SK-N-DZ (cell line): ENCODE measurements at places on chromosomes 13 and 19.

GRCh38 chr13:111142472-111142871 lies 27.4 kb downstream of the ARHGEF7 start:
- no peak for DNase-seq

- DNase-seq: no peak
Measured at GRCh38 chr19:1626417-1627010, 21.3 kb upstream of the UQCR11 start.

DNA sequence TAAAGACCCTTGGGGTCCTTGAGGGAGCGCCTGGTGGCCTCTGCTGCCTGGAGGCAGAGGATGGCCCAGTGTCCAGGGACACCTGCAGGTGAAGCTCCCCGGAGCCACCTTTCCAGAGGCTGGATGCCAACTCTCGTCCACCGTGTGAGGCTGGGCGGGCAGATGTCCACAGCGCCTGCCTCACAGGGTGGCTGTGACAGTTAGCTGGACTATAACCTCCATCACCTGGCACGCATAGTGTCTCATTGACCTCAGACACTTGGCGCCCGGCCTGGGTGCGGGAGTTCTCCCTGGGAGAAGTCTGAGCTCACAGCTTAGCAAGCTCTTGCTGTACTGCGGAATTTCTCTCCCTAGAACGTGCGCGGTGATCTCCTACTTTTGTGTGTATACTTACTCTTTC lies 9.8 kb downstream of the BICRA start:
- DNase-seq: no peak

DNA sequence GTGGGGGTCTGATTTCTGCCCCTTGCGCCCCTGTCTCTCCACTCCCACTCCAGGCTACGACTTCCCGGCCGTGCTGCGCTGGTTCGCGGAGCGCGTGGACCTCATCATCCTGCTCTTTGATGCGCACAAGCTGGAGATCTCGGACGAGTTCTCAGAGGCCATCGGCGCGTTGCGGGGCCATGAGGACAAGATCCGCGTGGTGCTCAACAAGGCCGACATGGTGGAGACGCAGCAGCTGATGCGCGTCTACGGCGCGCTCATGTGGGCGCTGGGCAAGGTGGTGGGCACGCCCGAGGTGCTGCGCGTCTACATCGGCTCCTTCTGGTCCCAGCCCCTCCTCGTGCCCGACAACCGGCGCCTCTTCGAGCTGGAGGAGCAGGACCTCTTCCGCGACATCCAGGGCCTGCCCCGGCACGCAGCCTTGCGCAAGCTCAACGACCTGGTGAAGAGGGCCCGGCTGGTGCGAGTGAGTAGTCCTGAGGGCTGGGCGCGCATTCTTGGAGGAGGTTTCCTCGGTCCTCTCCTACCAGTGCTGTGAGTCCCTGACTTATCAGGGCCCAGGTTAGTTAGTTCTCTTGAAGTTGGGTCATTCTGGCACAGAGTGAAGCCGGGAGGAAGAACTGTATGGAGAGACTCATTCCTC lies 12.7 kb downstream of the EHD2 start:
- no peak for DNase-seq

DNA sequence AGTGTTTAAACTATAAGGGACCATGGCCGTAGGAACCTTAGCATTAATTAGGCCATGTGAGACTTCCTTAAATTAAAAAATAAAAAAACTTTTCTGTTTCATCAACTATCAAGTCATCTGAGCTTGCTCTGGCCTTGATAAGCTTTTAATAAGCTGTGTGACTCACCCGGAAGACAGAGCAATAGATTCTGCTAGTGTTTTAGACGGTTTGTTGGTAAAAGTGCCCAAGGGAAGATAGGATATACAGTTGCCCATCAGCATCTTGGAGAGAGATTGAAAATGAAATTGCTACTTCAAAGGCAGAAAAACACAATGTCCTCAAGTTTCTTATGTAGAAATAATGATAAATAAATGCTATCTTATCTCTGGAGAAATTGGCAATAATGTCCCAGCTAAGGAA lies 31.2 kb upstream of the RCBTB2 start:
- no peak for DNase-seq

DNA sequence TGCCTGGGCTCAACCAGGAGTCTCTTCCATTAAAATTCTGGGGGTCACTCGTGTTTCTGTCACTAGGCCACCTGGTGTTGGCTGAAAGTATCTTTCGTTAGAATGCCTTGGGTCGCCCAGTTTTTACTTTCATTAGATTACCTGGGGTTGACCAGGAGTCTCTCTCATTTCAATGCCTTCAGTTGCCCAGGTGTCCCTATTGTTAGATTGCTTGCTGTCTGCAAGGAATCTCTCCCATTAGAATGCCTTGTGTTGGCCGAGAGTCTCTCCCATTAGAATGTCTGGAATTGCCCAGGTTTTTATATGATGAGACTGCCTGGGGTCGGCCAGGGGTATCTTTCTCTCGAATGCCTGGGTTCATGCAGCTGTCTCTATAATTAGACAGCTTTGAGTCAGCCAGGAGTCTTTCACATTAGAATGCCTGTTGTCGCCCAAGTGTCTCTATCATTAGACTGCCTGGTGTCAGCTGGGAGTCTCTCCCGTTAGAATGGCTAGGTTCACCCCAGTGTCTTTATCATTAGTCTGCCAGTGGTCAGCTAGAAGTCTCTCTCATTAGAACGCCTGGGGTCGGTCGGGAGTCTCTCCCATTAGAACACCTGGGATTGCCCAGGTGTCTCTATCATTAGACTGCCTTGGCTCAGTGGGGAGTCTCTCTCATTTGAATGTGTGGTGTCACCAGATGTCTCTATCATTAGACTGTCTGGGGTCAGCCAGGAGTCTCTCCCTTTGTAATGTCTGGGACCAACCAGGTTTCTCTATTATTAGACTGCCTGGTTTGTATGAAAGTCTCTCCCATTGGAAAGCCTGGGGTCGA lies 1446.8 kb downstream of the UQCRFS1 start:
- DNase-seq: no peak

- no peak for DNase-seq
Measured at GRCh38 chr13:80055847-80056246, 285.1 kb downstream of the SPRY2 start.

- no peak for DNase-seq
Measured at GRCh38 chr13:109427695-109428094, 358.7 kb downstream of the IRS2 start.

DNA sequence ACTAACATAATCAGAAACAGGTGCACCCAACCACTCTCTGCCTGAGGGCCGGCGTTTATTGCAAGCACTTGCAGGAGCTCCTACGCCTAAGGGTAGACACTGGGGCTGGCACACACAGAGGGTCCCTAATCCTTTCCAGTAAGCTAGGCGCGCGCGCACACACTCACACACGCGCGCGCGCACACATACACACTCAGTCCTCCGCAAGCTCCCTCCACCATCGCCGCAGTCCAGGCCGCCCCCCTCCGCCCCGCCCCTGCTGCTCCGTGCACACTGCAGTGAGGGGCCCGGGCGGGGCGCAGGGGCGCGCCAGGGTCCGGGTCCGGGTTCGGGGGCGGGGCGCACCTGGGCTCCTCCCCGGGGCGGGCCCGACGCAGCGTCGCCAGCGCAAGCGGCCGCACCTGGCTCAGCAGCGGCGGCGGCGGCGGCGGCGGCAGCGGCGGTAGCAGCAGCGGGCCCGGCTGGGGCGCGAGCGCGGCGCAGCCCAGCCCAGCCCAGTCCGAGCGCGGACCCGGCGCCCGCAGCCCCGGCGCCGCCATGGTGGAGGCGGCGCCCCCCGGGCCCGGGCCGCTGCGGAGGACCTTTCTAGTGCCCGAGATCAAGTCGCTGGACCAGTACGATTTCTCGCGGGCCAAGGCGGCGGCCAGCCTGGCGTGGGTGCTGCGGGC lies at the start of gene CAMSAP3:
CAMSAP3 (plus strand) TSS at position 398 of the 668 bp plus-strand sequence; CDS start at position 538, 140 bp downstream.
- DNase-seq: peak; percentile 69

- no peak for DNase-seq
Measured at GRCh38 chr13:80305737-80306136, 35.2 kb downstream of the SPRY2 start.

- no peak for DNase-seq
Measured at GRCh38 chr13:93343097-93343496, 116.5 kb downstream of the GPC6 start.

DNA sequence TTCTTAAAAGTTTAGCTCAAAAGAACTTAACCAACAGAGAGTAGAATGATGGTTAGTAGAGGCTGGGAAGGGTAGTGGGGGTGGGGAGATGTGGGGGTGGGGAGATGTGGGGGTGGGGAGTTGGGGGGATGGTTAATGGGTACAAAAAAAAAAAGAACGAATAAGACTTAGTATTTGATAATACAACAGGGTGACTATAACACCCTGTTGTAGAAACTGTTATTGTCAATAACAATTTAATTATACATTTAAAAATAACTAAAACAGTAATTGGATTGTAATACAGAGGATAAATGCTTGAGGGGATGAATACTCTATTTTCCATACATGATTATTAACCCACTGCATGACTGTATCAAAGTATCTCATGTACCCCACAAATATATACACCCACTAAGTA lies 91.1 kb downstream of the ZC3H13 start:
- DNase-seq: no peak

- no peak for DNase-seq
Measured at GRCh38 chr13:55000043-55000442, 1971.4 kb downstream of the OLFM4 start.

DNA sequence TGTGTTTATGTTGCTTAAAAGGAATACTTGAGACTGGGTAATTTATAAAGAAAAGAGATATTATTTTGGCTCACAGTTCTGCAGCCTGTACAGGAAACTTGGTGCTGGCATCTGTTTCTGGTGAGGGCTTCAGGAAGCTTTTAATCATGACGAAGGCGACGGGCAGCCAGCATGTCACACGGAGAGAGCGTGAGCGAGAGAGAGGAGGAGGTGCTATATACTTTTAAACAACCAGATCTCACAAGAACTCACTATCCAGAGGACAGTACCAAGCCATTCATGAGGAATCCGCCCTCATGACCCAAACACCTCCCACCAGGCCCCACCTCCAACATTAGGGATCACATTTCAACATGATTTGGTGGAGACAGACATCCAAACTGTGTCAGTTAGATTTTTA lies 163.4 kb upstream of the TSC22D1 start:
- no peak for DNase-seq

DNA sequence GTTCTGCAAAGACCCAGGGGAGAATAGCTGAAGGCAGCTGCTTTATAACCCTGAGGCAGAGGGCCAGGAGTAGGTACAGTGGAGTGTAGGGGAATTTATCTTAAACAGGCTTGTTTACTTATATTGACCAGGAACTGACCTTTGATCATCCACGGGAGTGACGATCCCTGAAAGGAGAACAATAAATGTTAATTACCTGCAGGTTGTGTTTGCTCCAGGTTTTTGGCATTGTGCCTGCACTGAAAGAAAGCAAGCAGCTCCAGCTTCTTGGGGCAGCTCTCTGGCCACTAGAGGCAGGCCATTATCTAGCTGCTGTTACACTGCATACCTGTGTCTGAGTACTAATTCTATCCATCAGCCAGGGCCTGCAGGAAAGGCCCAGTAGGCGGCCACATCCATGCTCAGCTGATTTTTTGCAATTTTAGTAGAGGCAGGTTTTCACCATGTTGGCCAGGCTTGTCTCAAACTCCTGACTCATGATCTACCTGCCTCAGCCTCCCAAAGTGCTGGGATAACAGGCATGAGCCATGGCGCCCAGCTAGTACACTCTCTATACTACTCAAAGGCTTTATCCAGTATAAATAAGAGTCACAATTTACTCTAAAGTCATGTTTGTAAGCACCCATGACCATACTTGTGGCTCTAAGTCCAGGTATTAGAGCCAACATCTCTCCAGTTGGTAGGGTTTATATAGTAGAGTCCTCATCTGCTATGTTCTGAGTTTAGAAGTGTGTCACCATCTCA lies 8.5 kb upstream of the ZNF91 start:
- no peak for DNase-seq

GRCh38 chr19:55316646-55317045 lies 8.5 kb downstream of the TMEM150B start:
- no peak for DNase-seq

- no peak for DNase-seq
Measured at GRCh38 chr13:113508521-113509254, 18.2 kb upstream of the DCUN1D2 start.

DNA sequence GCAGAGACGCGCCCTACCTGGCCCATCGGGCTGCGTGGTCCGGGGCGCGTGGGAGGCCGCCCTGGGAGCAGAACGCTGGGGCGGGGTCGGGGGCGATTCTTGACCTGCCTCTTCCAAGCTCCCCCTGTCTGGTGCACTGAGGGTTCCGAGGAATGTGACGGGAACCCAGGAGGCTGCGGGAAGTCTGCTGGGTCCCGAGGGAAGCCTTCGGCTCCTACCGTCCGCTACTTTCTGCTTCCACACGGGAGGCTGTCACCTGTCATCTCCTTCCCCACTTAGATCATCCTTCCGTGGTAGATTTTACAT lies 781 bp upstream of the SPRYD7 start:
- DNase-seq: peak; percentile 19

- DNase-seq: peak; percentile 88
Measured at GRCh38 chr19:14248578-14249011, 42.6 kb upstream of the ADGRL1 start.

DNA sequence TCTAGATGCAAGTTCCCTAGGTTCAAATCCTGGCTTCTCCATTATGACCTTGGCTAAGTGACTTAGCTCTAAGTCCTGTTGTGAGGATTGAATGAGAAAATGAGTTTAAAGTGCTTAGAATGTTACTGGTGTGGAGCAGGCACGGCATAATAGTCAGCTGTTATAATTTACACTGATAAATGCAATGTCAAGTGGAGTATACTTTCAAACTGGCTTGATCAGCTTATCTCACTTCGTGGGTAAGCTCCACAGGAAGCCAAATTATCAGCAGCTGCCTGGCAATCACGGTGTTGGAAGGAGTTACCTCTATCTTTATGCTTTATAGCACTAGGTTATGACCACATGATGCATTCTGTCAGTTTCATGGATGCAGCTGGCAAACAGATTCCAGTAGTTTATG lies 272.8 kb downstream of the OLFM4 start:
- DNase-seq: no peak

DNA sequence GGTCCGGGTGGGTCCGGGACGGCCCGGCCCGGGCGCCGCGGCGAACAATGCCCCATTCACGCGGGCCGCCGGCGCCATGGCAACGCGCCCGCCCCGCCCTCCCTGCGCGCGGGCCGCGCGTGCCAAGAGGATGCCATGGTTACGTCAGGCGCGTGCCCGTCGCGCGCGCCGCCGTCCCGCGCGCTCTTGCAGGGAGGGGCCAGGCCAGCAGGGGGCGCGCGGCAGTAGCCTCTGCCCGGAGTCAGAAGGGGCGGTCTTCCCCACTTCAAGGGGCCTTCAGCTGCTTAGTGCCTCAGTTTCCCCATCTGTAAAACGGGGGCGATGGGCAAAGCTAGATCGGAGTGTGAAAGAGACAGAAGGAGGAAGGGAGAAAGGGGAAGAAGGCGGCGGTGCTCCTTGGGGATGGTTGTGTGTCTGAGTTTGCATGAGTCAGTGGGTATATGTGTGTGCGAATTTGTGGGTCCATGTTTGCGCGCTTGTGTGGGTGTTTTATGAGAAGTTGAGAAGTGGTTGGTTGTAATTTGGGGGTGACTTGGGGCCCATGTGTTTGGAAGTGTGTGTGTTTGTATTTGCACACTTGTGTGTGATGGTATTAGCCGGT lies 11.6 kb upstream of the NFIX start:
- peak; percentile 41 for DNase-seq

DNA sequence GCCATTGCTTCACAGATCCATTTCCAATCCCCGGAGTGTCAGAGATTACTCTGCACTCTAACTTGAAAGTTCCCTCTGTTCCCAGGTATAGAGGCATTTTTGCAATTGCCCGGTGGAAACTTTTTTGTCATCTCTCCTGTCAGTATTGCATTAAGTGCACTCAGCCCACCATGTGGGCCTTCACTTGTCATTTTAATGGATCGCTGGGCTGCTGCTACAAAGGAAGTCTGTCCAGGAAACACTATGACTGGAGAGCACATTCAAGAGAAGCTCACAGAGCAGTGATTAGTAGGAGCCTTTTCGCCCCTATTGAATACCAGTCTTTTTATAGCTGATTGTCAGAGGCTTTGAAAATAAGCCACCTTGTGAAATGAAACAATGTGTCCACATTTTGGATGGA lies 180.9 kb downstream of the B3GLCT start:
- no peak for DNase-seq
